Forelimb muscle (tissue), 1 donor: ENCODE measurements at places on chromosomes 13 and 19. TPM values are rescaled to one million over a fixed set of nuclear protein-coding genes. Genes with fewer than 3 reads are reported as not detected.

GRCh38 chr19:1156305-1156801 lies 17.7 kb downstream of the SBNO2 start:
- no peak for DNase-seq

DNA sequence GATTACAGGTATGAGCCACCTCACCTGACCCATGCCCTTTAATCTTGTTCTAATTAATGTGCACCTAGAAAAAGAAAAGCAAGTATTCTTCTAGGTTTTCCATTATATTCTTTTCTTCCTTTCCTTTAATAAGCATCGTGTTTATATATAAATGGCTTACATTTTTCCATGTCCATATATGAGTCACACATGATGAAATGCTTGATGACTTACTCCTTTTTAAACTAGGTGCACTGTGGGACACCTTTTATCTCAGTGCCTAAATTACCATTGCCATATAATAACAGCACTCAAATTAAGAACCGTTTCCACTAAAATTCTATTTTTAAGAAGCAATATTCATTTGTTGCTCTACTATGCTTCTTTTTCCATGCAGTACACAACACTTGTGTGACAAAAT lies 363.3 kb downstream of the LIG4 start:
- DNase-seq: no peak

Gene CFAP97D2
- polyA plus RNA-seq: not detected

DNA sequence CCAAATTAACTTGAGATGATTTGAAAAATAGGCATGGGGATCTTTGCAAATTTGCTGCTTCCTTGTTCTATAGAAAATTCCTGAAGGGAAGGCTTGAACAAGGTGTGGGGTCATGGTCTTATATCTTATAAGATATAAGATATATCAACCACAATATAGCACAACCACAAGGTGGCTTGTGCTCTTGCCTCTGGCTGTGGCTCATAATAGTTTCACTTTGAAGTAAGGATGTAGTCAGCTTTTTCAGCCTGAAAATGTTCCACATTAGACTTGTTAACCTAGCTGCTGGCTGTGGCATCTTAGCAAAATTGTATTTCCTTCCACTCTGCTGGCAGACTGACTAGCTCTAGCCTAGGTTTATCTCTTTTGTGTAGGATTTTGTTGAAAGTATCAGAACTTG lies 169.7 kb downstream of the KLF5 start:
- no peak for DNase-seq

- DNase-seq: no peak
These were observed 14.0 kb upstream of the CELF5 start for GRCh38 chr19:3210347-3211017.

GRCh38 chr19:38125238-38125637 lies 98.8 kb downstream of the DPF1 start:
- no peak for DNase-seq
